ENCODE measurements at places on chromosomes 13 and 19.

DNA sequence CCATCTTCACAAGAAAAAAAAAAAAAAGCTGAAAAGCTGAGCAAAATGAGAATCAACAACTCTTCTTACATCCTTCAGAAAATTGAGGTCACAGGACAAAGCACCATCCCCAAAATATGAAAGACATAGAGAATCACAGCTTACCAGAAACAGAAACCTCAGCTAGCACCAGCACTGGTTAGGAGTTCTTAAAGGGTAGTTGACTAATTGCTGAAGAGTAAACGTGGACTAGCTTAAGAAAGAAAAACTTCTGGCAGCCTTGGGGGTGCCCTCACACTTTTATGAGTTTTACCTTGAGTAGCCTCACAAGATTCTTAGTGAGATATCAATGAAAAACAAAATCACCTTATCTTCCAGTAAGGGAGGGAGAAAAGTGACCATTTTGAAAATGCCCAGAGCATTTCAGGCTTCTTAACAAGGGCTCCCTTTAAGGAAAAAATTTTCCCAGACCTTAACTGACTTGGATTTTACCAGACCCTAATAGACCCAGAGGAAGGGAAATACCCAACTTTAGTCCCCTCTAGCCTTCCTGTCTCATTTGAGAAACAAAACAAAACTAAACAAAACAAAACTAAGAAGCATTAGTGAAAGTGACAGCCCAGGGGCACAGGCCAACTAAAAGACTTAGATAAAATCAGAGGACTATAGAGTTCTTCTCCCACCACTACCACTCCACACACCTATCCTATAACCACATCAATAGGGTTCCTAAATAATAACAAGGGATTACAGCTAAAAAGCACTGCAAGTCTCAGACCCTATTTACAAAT, 888.6 kb downstream of the DIAPH3 start:
- no peak for DNase-seq

- DNase-seq, result no peak
Measured at GRCh38 chr13:96822895-96823294, 171.4 kb downstream of the OXGR1 start.

DNA sequence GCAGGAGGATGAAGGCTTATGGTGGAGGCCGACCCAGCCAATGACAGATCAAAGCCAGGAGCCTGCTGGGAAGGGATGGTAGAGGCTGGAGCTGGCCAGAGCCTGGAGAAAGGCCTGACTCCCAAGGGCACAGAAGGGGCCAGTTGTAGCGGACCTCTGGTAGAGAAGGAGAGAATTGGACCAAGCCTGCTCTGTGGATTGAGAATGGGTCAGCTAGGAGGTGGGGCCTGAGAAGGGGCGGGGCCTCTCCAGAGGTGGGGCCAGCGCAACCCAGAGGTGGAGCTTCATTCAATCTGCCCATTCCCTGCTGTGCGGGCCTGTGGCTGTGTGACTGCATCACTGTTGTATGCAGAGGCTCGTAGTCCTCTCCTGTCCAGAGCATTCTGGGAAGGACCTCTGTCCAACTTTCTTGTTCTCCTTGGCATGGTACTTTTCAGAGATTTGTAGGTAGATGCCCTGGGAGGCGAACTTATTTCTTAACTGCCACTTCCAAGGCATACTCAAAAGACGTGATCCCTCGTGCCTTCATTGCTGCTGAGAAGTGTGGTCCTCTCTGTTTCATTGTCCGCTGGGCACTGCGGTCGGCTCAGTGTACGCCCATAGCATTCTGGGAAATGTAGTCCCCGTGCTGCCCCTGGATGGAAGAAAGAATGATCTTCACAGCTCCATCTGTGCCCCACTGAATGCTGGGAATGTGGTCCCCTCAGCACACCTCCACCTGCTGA, 6.7 kb downstream of the GRIN2D start:
- DNase-seq, result no peak

- DNase-seq, result no peak
Measured at GRCh38 chr19:1206864-1207450, 1.4 kb downstream of the STK11 start.

DNA sequence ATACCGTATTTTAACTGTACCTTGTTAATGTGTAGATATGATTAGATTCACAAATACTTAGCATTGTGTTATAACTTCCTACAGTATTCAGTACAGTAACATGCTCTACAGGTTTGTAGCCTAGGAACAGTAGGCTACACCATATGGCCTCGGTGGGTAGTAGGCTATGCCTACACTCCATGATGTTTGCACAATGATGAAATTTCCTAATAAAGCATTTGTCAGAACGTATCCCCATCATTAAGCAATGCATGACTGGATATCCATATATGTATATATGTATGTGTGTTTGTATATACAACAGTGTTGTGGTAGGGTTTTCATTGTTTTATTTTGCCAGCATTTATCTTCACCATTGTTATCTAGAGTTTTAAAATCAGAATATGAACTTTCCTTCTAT, 119.4 kb downstream of the SLC7A1 start:
- no peak for DNase-seq

GRCh38 chr13:112713517-112714253, 23.8 kb downstream of the ATP11A start:
- DNase-seq, result no peak

DNA sequence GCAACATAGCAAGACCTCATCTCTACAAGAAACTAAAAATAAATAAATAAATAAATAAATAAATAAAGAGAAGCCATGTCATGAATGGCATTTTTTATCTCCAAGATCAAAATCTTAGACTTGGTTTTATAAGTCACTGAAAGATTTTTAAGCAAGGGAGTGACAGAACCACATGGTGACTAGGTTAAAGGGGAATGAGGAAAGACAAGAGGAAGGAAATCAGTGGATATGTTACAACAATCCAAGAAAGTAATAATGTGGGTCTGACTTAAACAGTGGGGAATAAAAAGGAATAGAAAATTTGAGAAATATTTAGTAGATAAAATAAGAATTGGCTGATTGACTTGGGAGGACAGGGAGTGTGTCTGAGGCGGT, 18.8 kb upstream of the MED4 start:
- DNase-seq, result no peak

All from activated CD8-positive, alpha-beta memory T cell treated with anti-CD3 and anti-CD28 coated beads for 4 hours (primary cell).